Activated CD4-positive, alpha-beta T cell treated with anti-CD3 and anti-CD28 coated beads, Interleukin-2, amount 10 ng/mL, durations not matched to agents 7 days and 5 days (primary cell): ENCODE measurements at places on chromosomes 3 and 15.
A peak's percentile ranks its signal among the peaks of the same experiment; 100 is the strongest.

- DNase-seq, result no peak
Observed at GRCh38 chr15:53843869-53844569, 84.6 kb upstream of the WDR72 start.

- DNase-seq, result no peak
Observed at GRCh38 chr3:134797741-134798451, 2.8 kb downstream of the EPHB1 start.

DNA sequence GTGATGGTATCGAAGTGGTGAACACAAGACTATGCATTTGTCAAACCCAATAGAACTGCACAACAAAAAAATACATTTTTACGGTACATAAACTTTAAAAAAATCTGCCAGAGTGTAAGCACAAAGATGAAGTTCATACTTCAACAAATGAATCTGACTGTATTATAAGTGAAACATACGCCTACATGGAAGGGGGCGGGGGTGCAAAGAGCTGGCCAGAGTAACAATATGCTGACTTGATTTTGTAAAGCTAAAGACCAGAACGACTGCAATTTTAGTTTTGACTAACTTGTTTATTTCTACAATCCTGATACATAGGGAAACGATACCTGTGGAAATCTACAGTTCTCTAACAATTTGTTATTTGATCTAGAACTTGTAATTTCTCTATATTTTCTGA is 426.0 kb downstream of the GABRG3 start:
- DNase-seq, result no peak

GRCh38 chr3:15086699-15087098 is 12.2 kb downstream of the RBSN start:
- no peak for DNase-seq

GRCh38 chr3:100975714-100976113 is 17.5 kb downstream of the ABI3BP start:
- DNase-seq, result no peak

- DNase-seq, result no peak
Observed at GRCh38 chr3:71443332-71443731, 140.2 kb downstream of the FOXP1 start.

- peak; percentile 78 for DNase-seq
Observed at GRCh38 chr3:69410301-69410700, 24.4 kb upstream of the FRMD4B start.

DNA sequence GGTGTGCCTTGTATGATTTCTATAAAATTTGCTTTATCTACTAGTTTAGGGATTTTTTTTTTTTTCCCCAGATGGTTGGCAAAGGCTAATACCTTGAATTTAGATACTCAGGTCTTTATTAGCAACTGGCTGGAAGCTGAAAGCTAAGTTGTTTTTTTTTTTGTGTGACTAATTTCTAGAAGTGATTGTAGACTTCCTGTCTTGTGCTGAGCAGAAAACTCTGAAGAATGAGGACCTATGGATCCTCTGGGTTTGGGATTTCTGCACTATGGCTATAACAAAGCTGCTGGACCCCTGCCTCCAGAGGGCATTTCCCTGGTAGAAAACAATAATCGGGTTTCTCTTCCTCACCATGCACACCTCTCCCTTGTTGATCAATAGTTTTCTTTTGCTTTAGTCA is 10.0 kb downstream of the ARIH2 start:
- DNase-seq, result no peak

DNA sequence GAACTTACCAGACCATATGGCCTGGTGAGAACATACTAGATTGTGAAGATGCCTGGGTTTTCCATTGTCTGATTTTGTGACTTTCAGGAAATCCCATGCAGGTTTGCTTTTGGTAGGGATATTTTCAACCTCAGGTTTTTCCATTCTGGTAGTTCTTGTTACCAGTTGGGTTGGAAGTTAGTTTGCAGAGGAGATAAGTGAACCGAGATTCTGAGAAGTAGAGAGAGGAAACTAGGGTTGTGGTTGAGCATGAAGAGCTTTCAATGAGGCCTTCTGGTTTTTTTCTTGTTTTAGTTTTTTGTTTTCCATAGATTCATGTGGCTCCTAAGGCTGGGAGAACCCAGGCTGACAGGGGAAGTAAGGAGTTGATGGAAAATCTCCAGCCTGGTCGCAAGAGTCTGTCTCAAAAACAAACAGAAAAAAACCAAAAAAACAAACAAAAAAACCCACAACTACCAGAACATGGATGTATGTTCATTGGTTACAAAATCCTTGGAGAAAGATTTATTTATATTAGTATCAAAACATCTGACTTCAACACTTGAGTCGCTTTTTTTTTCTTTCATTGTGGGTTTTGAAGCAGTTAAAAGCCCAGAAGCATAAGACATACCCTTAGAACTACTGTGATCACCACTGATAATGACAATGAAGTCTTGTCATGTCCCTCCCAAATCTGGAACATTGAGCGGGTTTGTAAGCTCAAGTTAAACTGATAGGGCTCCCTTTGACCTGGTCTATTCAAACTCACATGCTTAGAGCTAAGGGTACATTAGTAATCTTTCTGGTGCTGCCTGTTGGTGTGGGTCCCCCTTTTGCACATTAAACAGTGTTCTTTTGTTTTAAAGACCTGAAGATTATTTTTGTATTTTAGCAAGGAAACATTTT is 3.2 kb downstream of the GPR171 start:
- DNase-seq, result no peak

GRCh38 chr3:185986198-185986777 is 48.5 kb upstream of the TRA2B start:
- DNase-seq, result no peak

- DNase-seq, result no peak
Observed at GRCh38 chr15:83694015-83694414, 40.1 kb downstream of the ADAMTSL3 start.

DNA sequence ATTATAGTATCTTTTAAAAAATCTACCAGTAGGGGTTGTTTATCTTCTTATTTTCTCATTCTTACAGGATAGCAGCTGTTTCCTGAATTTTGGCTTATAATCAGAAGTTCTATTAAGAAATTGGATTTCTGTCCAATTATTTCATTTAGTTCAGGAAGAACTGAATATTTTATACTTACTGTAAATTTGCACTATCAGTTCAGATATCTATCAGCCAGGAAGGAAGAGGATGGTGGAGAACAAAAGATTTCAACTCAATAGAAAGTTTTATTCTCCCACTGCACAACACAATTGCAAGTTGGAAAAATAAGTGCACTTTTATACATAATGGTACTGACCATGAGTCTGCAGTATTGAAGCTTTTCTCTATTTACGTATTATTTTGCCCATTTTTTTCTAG is 400.9 kb downstream of the PLOD2 start:
- no peak for DNase-seq

DNA sequence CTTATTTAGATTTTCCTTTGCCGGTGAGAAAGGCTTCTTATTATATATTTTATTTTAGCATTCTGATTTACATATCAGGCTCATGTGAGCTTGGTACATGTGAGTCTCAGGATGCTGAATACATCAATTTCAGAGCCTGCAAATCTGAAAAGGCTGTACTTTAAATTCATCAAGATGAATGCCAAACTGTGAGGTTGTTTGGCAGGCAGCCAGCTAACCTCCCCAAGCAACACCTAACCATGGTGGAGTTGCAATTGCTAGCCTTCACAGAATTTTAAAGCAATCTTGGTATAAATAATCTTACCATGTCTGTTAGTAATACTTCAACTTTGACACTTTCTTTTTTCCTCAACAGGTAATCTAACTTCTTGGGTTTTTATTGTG is 252.5 kb downstream of the CDIN1 start:
- DNase-seq, result no peak

GRCh38 chr3:37546876-37547275 is 314.8 kb upstream of the CTDSPL start:
- no peak for DNase-seq

GRCh38 chr3:18892756-18893155 is 255.6 kb upstream of the KCNH8 start:
- no peak for DNase-seq

DNA sequence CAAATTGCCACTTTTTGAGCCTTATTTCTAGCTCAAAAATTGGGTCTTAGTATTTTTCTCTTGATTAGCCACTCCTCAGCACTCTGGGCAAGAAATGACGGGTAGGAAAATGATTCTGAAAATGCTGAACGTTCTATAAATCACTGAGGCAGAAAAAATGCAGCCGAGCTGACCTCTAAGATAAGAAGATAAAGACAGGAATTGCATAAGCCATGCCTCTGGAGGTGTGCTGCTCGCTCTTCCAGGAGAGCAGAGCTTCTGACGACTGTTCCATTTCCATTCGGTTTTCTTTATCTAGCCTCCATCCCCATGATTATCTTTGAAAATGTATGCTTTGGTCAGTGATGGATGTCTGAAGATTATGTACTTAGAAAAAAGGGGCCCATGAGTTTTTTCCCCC is 558.8 kb upstream of the ADAMTS9 start:
- no peak for DNase-seq

DNA sequence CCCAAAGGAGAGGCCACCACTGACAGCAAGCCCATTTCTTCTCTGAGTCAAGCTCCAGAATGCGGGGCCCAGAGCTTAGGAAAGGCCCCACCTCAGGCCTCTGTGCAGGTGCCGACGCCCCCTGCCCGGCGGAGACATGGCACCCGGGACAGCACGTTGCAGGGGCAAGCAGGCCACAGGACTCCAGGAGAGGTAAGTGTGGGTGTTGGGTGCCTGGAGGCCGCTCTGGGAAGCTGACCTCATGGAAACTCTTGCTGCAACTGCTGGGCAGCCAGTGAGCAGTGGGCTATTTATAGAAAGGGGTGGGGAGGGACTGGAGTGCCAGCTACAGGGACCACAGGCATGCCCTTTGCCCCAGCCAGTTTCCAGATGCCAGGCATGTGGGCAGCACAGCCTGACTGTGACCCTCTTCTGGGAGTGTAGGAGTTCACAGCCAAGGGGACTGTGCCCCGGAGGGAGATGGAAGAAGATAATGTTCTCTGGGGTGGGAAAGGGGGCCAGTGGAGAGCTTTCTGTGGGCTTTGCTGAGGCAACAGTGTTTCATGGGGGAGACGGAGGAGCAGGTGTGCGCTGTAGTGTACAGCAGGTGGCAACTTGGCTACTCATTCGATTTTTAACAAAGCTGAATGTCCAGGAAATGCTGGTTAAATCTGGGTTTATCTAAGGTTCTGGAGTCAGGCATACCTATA is 23.7 kb downstream of the ALPK3 start:
- DNase-seq, result no peak

GRCh38 chr15:38885001-38885400 is 320.4 kb upstream of the RASGRP1 start:
- DNase-seq, result no peak

GRCh38 chr3:35137612-35138011 is 501.7 kb upstream of the ARPP21 start:
- DNase-seq, result no peak

GRCh38 chr15:67559158-67559557 is 16.7 kb downstream of the MAP2K5 start:
- DNase-seq, result no peak

- no peak for DNase-seq
Observed at GRCh38 chr3:72496051-72496670, 352.1 kb downstream of the SHQ1 start.

- DNase-seq, result no peak
Observed at GRCh38 chr3:186782542-186783057, 777 bp upstream of the EIF4A2 start.

- DNase-seq, result no peak
Observed at GRCh38 chr3:31853580-31853979, 127.5 kb downstream of the OSBPL10 start.

DNA sequence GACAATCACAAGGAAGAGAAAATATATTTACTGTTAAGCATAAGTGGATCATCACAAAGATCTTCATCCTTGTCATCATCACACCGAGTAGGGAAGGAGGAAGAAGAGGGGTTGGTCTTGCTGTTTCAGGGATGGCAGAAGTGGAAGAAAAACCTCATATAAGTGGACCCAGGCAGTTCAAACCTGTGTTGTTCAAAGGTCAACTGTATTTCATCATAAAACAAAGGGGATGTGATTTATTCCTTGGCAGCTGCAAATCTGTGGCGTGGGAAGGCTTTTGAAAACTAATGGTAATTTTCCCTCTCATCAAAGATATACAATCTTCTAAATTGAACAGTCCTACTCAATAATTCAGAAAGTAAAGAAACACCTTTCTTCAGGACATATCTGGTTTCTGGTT is 129.9 kb upstream of the ABI3BP start:
- DNase-seq, result no peak

- no peak for DNase-seq
Observed at GRCh38 chr3:39286771-39287170, 6.9 kb upstream of the CX3CR1 start.

GRCh38 chr3:16335333-16335732 is 70.3 kb downstream of the OXNAD1 start:
- no peak for DNase-seq

DNA sequence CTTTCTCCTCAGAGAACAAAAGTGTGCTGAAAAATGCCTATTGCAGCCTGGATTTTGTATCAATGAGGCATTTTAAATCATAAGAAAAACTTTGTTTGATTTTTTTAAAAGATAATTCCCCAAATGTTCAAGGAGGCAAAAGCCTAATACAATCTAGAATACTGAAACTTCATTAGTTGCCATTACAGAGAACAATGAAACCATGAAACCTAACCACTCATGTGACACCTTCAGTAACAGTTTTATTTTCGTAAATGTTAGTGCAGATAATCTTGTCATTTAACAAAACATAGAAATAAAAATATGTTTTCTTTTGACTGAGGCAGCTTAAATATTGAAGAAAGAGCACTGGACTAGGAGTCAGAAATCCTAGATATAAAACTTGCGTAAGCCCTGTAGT is 655.9 kb downstream of the RBMS3 start:
- DNase-seq, result no peak

- DNase-seq, result no peak
Observed at GRCh38 chr3:126085276-126085675, 1.4 kb upstream of the SLC41A3 start.

- DNase-seq, result peak; percentile 49
Observed at GRCh38 chr3:17412950-17413530, 329.4 kb downstream of the TBC1D5 start.

DNA sequence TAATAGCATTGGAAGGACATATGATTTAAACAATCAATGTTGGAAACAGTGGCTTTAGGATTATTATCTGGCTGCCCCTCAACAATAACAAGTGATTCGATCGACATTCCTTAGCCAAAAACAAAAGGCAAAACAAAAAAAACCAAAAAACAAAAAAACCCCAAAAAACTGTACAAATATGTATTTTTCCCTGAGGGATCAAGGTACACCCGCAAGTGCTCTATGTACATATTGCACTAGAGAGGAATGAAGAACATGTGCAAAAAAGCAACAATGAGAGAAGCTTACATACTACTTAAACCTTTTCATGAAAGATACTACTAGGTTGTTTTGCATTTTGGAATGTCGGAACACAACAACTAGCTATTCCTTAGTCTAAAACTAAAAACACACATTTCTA is 14.2 kb upstream of the ICE2 start:
- DNase-seq, result no peak

DNA sequence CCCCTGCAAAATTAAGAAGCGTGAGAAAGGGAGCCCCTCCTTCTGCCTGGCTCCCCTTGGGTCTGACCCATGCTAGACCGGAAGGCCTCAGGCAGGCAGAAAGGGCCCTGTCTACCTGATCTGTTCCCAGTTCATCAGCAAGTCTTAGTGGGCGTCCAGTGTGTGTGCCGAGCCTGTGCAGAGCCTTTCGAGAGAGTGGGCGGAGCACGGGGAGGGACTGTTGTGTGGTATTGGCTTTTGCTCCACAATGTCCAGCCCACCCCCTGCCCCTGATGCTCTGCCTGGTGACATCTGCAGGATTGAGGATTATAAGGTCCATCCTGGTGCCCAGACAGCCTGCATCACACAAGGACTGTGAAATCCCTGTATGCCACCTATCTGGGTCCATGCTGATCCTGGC is 82.9 kb downstream of the CHDH start:
- DNase-seq, result no peak

- DNase-seq, result no peak
Observed at GRCh38 chr3:175108613-175109151, 249.5 kb downstream of the NAALADL2 start.

- no peak for DNase-seq
Observed at GRCh38 chr3:82643948-82644347, 882.5 kb upstream of the GBE1 start.
